ENCODE measurements at places on chromosomes 2 and 18. TPM values are rescaled to one million over a fixed set of nuclear protein-coding genes. Genes with fewer than 3 reads are reported as not detected.
A peak's percentile ranks its signal among the peaks of the same experiment; 100 is the strongest.

RAX gene
- polyA plus RNA-seq, result not detected

SELENOI gene
- polyA plus RNA-seq, result 9.8 TPM

VWC2L gene
- not detected for polyA plus RNA-seq

GRCh38 chr2:197174539-197175094 lies 136.0 kb downstream of the ANKRD44 start:
- DNase-seq, result no peak

DNA sequence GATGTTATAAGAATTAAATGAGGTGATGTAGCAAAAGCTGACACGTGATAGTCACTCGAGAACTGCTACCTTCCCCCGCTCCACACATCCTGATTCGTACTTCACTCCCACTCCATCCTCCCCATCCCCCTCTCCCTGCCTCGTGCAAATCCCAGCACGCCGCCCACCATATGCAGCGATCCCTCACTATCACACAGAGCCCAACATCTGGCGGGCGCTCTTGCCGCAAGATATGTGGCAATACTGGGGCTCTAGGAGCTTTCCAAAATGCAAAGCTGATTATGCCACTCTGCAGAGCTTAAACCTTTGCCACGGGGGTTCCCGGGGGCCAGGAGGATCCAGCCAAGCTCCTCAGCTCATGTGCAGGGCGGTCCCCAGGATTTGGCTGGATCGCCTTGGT lies 37.4 kb downstream of the DNMT3A start:
- no peak for DNase-seq

DNA sequence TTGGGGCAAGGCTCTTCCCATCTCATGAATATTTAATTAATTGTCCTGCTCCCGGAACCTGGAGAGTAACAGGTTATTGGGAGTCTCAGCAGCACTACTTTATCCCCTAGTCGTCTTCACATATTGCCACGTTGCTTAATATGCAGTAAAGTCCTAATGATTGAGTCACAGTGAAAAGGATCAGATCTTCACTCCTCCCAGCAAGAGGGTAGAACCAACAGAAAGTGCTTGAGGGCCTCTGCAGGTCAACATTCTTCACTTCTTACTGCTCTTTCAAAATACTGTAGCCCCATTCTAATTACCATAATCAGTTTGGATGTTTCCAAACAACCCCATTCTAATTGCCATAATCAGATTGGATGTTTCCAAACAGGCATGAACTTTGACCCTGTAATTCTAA lies 801.0 kb downstream of the LRRTM4 start:
- no peak for DNase-seq

GRCh38 chr2:144402251-144402650 lies 117.7 kb downstream of the ZEB2 start:
- DNase-seq, result peak; percentile 56

DNA sequence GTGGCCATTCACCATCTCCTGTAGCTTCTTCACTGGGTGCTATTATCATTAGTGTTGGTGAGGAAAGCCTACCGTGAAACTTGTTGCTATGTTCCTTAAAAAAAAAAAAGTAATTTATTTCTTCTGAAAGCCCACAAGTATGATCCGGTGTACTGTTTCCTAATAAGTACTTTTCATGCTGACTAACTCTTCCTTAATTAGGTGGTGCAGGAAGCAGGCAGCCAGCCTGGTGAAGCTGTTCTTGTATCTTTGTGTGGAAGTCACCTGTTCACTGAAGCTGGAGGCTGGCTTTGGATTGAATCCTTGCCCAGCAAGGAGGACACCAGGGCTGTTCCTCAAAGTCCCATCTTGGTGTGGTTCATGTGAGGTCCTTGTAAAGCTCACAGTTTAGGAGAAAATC lies 321.7 kb upstream of the THSD7B start:
- DNase-seq, result no peak

GRCh38 chr2:33605056-33605455 lies 6.0 kb upstream of the FAM98A start:
- no peak for DNase-seq

DNA sequence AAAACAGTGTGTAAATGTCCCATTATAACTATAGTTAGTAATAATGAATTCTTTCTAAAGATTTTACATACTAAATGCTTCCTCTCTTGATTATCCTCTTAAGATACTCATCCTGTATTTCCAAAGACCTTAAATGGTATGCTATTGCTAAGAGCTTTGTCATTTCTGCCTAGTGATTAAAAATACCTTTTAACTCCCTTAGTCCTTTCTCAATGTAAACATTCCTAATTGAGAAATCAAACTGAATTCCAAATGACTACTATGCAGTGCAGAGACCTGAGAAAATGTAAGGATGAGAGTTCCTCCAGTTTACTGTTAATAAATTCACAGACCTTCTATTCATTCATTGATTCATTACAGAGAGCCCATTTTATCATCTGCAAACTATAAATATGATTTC lies 86.9 kb downstream of the SOS1 start:
- no peak for DNase-seq

- DNase-seq, result no peak
These were observed 328.5 kb downstream of the AGPS start for GRCh38 chr2:177721087-177721486.

- DNase-seq, result peak; percentile 46
These were observed 65.1 kb downstream of the TMEM182 start for GRCh38 chr2:102826904-102827303.

Data from muscle of arm (tissue), 14 donors.